NCI-H187 (cell line): ENCODE measurements at places on chromosomes 4 and X.

DNA sequence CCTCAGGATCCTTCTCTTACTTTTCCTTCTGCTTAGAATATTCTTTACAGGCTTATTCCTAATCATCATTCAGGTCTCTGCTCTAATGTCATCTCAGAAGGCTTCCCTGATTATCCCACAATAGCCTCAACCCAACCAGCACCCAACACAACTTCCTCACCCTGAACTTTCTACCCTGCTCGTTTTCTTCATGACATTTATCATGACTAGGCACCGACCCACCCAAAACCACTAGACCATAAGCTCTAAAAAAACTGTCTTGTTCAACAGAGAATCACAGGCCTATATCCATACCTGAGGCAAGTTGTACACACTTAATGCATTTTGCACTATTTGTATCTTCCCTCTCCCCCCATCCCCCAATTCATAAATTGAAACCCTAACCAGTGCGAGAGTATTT is 95.3 kb downstream of the SH3RF1 start:
- DNase-seq, result no peak

DNA sequence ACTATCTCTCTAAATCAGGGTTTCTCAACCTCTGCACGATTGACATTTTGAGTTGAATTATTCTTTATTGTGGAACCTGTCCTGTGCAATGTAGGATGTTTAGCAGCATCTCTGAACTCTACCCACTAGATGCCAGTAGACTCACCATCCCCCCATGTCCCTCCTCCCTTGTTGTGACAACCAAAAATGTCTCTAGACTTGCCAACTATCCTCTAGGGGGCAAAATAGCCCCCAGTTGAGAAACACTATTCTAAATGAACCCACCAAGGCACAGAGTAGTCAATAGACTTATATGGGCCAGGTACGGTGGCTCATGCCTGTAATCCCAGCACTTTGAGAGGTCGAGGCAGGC is 49.1 kb upstream of the GAB1 start:
- DNase-seq, result no peak

DNA sequence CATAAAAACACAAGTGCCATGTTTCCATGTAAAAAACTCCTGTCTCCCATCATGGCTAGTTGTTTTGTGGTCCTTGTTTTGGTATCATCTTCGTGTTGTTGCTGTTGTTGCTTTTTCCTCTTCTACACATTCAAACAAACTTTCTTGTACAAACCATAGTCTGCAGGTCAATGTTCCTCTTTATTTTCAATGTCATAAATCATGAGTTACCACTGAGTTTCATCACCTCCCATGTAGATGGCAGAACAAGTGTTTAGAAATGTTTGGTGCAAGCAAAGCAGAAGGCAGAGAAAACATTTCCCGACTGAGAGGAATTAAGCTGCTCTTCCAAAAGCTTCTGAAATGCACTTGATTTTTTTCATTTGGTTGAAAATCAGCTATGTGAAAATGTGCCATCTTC is 166.0 kb downstream of the ANTXR2 start:
- no peak for DNase-seq

GRCh38 chr4:167428156-167428555 is 193.9 kb upstream of the SPOCK3 start:
- peak; percentile 2 for DNase-seq

GRCh38 chrX:356385-357034 is 30.2 kb downstream of the PPP2R3B start:
- DNase-seq, result no peak

- DNase-seq, result no peak
These were observed 332.7 kb downstream of the PABPC4L start for GRCh38 chr4:133868856-133869255.

GRCh38 chr4:161650812-161651211 is 513.0 kb downstream of the FSTL5 start:
- DNase-seq, result no peak

- no peak for DNase-seq
These were observed 99.4 kb upstream of the NDP start for GRCh38 chrX:44072631-44073030.

GRCh38 chr4:56671860-56672259 is 9.2 kb downstream of the HOPX start:
- DNase-seq, result no peak

- DNase-seq, result no peak
These were observed 4.9 kb downstream of the ELF2 start for GRCh38 chr4:139171876-139172691.

- DNase-seq, result no peak
These were observed 80.9 kb upstream of the MSANTD1 start for GRCh38 chr4:3168029-3168428.

- DNase-seq, result no peak
These were observed 18.8 kb upstream of the ATOH1 start for GRCh38 chr4:93809773-93810172.

DNA sequence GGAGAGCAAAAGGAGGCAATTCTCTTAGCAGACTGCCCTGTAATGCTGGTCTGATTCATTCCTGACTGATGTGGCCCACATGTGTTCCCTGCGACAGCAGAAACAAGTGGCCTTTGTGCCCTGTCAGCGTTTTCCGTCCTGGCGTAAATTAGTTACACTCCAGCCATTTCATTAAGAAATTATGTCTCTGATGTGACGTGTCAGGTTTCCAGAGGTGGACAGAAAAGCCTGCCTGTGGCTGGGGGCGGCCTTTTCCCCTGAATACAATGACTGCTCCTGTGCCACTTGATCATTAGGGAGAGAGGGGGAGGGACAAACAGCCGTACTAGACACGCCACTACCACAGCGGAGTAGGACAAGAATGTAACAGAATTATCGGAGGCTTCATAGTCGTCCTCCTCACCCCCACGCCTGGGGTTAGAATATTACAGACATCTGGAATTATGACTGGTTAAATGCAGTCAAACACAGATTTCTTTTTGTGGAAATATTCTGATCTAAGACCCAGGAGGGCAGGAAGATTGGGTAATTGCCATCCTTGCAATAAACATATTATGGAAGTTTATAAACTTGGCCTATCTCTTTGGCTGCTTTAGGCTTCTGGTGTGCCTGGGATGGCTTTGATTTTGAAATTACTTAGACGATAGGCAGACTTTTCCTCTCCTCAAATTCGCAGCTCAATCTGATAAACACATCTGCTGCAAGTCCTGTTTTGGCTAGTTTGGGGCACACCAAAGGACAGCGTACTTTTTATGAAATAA is 146.2 kb upstream of the BCOR start:
- DNase-seq, result no peak

DNA sequence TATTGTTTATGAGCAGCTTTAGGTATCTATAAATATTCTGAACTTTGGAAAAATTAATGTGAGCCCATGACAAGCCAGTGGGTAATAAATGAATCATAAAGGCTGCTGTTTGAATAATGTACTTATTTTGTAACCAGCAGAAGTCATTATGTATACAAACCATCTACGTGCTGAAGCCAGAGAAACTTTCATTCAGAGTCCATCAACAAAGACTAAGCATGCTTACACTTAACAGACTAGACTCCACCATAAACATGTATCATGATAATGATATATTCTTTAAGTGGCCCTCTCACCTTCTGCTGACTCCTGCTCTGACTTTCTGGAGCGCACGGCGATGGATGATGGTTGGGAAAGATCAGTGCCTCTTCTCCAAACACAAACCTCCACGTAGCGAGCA is 72.0 kb downstream of the SMARCA5 start:
- no peak for DNase-seq

DNA sequence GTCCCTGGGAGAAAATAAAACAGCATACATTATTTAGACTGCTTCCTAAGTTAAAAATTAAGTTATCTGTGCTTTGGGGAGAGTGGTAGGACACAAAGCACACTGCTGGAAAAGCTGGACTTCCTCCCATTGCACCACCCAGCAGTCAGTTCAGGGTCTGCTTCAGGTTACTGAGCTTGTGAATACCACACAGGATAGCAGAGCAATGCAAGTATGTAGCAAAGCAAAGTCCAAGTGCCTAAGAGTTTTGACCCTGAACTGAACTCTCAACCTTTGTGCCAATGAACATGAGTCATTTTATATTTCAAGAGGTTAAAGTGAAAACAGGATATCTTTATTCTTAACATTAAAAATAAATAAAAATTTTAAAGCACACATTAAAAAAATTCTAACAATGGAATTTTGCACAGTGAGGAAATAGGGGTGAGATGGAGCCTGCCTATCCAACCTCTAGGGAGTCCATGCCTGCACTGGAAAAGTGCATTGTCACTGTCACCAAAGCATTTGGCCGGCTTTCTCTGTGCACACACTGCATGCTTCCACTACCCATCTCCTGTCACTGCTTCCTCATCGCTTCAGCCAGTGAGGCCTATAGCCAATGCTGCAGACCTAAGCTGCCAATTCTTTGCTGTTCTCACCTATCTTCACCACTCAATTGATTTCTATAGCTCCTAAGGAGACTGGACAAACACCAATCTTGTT is 50.9 kb downstream of the ABCG2 start:
- DNase-seq, result no peak

DNA sequence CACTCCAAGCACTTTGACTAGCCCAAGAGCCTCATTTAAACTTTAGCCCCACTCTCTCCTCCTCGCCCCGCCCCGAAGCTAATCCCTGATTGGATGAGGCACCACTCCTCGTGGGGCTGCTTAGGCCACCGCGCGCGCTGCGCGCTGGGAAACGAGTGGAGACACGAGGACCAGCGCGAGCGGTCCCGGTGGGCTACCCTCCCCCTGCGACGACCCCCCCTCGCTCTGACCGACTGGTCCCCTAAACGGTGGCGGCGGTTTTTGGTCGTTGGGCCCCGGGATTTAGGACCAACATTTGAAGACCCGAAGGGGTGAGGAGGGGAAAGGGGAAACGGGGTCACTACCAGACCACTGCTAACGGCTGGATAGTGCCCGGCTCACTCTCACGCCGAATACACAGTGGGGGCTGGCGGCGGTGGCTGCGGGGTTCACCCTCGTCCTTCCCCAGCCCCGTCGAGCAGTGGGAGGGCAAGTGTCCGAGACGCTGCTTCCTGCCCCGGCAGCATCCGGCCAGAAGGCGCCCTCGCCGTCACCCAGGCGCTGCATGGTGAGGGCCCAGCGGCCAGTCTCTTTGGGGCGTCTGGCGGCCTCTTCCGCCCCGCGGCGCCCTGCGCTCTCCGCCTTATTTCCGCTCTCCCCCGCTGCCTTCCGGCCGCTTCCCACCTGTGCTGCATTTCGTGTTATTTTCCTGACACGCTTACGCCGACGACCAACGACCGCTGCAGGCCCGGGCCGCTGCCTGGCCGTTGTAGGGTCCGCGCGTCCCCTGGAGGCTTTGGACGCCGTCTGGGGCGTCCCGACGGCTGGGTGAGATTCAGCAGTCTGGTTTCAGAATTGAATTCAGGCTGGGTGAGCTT is at the start of gene RBM46:
Gene RBM46, plus strand, starts transcription at position 147 of the 857 bp plus-strand sequence. CDS start 15,481 bp downstream, outside the sequence.
- DNase-seq, result no peak

GRCh38 chr4:105894660-105895582 is at the start of gene NPNT:
Gene NPNT, plus strand, starts transcription at chr4:105895471. Its CDS starts 182 bp downstream, at chr4:105895653.
- no peak for DNase-seq

DNA sequence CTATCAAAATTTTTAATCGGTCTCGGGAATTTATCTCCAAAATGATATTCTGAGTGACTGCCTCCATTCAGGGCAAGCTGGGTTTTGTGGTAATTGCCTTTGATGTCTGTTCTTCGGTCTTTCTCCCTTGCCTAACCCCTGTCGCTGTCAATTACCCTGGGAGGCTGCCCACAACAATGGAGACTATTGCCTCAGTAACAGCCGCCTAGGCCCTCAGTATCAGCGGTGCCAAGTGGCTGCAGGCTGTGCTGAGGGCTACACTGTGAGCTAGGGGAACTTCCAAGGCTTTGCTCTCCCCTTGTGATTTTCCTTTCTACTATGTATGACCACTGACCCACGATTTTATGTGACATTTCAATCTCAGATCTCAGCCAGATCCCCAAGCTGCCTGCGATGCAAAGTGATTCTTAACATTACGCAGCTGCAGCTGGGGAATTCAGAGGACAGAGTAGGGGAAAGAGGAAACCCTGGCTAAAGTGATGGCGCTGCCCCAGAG is 36.3 kb upstream of the REST start:
- no peak for DNase-seq

DNA sequence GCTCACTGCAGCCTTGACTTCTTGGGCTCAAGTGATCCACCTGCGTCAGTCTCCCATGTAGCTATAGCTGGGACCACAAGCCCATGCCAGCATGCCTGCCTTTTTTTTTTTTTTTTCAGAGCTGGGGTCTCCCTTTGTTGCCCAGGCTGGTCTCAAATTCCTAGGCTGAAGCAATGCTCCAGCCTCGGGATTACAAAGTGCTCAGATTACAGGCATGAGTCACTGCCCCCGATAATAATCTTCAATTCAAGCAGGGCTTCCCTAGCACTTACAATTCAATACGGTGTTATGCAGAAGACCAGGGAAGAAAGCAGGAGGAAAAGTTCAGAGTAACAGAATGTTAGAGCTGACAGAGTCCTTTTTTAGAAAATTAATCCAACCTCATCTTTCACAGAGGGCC is 26.1 kb downstream of the OTOP1 start:
- DNase-seq, result no peak

GRCh38 chr4:52704661-52705060 is 45.6 kb upstream of the USP46 start:
- DNase-seq, result no peak

- DNase-seq, result no peak
These were observed 30.2 kb downstream of the RBBP7 start for GRCh38 chrX:16839852-16840460.

DNA sequence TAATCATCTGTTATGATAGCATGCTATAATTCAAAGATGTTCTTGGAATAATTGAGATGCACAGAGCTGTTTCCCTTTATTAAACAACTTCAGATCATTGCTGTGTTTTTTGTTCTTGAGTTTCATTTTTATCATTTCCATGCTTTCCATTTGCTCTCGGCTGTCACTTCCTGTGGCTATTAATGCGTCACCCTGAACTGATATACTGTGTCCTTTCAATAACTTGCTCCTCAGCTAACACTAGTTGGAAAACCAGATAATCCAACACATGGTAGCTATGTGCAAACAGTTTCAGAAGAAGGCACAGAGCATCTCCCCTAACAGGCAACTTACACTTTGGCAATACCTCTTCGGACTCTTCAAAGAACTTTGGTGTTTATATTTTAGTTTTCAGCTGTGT is 376.0 kb downstream of the GBA3 start:
- no peak for DNase-seq

GRCh38 chrX:149365061-149365460 is 140.0 kb downstream of the IDS start:
- DNase-seq, result no peak

- DNase-seq, result no peak
These were observed 7.2 kb downstream of the TBC1D14 start for GRCh38 chr4:6916587-6917460.

GRCh38 chr4:15544248-15544729 is 74.6 kb downstream of the CC2D2A start:
- DNase-seq, result no peak
